ENCODE measurements at places on chromosomes 5 and 9.

- DNase-seq = no peak
Measured at GRCh38 chr9:136355616-136356557, 7.7 kb downstream of the DNLZ start.

- DNase-seq = no peak
Measured at GRCh38 chr9:102551346-102551745, 443.8 kb upstream of the CYLC2 start.

DNA sequence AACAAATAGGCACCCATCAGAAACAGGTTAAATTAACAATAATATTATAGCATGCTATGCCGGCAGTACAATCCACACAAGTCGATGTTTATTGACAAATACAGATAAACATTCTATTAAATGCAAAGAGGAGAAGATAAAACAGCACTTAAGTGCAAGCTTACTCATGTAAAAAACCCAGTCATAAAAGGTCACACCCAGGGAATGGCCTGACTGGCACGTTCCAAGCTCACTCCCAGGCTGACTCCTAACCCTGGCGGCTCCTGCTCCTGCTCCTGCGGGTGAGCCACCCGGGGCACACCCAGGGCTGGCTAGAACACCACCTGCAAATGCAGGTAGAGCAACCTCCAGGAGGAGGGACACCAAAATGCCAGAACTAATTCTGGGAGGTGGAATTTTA is 66.9 kb downstream of the SEMA4D start:
- no peak for DNase-seq

DNA sequence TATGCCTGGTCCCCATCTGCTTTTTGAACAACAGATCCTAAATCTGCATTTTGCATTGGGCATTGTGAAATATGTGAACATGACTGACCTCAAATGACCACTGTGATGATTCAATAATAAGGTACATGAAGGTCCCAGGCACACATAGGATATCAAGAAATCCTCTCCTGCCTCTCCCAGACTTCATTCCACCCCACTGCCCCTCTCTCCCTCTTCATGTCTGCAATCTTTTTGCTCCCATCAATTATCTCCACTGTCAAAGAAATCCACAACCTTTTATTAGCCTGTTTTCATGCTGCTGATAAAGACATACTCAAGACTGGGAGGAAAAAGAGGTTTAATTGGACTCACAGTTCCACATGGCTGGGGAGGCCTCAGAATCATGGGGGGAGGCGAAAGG is 476.7 kb downstream of the CTNND2 start:
- no peak for DNase-seq

- no peak for DNase-seq
Measured at GRCh38 chr5:3393920-3394597, 201.6 kb upstream of the IRX1 start.

- no peak for DNase-seq
Measured at GRCh38 chr9:5976674-5977397, 38.6 kb downstream of the RANBP6 start.
